ENCODE measurements at places on chromosomes 2 and 18. TPM values are rescaled to one million over a fixed set of nuclear protein-coding genes. Genes with fewer than 3 reads are reported as not detected.

DNA sequence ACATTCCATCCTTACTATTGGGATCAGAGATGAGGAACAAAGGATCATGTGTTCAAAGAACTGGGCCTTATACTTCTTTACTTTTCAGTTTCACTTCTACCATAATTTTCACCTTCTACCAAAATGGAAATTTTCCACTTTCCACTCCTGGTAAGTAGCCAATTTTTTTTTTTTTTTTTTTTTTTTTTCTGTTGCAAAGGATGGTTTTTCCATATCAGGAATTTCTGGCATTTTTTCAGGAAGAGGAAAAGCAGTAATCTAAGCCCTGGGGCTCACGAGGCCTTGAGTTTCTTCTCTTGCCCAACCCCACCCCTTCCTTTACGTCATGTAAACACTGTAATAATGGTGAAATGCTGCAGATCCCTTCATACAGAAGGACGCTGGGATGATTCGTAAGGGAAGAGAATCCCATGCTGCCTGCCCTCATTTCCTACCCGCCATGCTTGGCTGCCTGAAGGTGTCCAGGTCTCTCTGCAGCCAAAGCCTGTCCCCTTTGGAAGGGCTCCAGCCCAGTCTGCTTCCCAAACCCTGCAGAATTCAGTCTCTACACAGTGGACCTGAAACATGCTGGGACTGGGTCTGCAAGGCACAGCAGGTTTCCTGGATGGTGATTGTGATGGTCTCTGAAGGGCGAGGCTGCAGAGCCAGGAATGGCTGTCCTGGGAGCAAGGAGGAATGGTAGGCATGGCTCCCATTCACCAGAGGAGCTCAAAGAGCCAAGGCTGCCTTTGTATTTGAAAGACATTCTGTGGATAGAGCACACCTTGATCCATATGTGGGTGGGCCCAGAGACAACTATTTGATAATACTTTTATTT, 57.0 kb downstream of the EFR3B start:
- peak; percentile 80 for DNase-seq

- DNase-seq, result peak; percentile 82
Observed at GRCh38 chr2:237449193-237449881, 35.4 kb upstream of the COL6A3 start.

GRCh38 chr2:118019821-118020220, 6.0 kb upstream of the CCDC93 start:
- no peak for DNase-seq

GRCh38 chr2:33526132-33526531, 49.7 kb downstream of the RASGRP3 start:
- DNase-seq, result peak; percentile 56

The CLEC4F gene
- total RNA-seq, result under 0.01 TPM

All from lung microvascular endothelial cell (primary cell).